Hematopoietic multipotent progenitor cell treated with erythropoietin and hydrocortisone succinate and interleukin-3 and kit ligand, for 15 days (in vitro differentiated cells): ENCODE measurements at places on chromosomes 2 and 18.
A peak's percentile ranks its signal among the peaks of the same experiment; 100 is the strongest.

DNA sequence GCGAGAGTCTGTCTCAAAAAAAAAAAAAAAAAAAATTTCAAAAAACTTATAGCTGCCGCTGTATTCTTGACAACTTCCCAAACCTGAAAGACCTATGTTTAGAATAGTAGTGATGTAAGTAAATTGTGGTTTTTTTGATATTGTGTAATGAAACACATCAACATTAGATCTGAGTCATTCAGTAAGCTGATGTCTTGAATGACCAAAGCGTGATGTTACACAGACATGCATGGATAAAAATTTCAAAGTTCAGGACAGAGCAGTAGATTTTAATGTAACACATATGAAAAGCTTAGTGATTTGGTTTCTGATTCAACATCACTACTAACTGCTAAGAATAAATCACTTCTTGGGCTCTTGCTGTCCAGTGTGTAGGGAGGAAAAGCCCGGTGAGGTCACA is 69.3 kb upstream of the MEX3C start:
- no peak for DNase-seq

- no peak for DNase-seq
Measured at GRCh38 chr2:50872543-50872942, 159.4 kb downstream of the NRXN1 start.

DNA sequence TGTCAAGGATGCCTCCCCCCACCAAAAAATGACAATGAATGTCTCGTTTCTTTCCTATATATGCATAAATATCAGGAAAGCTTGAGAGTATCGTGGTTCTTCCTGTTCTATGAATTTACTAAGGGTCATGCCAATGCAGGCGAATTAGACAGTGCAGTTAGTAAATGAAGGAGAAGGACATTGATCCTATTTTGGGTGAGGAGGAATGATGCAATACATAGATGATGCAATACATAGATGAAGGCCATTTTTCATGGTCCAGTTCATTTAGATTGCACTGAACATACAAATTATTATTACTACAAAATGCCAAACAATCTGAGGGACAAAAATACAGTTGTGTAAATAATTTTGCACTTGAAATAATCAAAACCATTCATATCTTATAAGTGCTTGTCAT is 1265.0 kb downstream of the LRP1B start:
- DNase-seq: no peak

GRCh38 chr2:241769819-241770184 is 6.8 kb upstream of the GAL3ST2 start:
- no peak for DNase-seq

- DNase-seq: no peak
Measured at GRCh38 chr2:170206805-170207407, 29.0 kb downstream of the MYO3B start.

DNA sequence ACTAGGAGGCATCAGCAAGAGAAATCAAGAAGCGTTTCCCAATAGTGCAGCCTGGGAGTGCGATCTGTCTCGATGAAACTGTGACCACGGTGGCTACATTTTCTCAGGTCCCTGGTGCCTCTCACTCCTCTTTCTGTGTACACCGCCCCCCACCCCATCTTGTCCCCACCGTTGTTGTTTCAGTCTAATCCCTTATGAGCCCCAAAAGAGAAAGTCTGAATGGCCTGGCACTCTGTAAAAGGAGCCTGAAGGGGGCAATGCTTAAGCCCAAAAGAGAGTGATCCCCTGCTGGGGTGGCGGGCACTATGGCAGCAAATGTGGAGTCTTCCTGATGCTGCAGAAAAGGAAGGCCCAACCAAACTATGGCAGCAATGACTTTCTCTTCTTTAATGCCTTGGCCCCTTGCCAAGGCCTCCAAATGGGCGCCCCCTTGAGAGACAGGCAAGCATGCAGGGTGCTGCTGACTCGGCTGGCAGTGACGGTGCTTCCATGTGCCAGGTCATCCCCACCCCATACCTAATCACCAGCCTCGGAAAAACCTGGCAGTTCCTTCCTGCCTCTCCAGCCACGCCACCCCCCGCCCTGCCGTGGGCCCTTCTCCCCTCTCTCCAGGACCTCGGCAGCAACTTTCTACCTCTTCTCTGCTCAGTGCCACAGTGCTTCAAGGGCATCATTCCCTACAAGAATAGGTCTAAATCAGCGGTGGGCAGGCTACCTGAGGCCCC is 123.0 kb downstream of the CYP26B1 start:
- DNase-seq: no peak

- DNase-seq: peak; percentile 64
Measured at GRCh38 chr2:126658319-126658904, 2.5 kb downstream of the GYPC start.

DNA sequence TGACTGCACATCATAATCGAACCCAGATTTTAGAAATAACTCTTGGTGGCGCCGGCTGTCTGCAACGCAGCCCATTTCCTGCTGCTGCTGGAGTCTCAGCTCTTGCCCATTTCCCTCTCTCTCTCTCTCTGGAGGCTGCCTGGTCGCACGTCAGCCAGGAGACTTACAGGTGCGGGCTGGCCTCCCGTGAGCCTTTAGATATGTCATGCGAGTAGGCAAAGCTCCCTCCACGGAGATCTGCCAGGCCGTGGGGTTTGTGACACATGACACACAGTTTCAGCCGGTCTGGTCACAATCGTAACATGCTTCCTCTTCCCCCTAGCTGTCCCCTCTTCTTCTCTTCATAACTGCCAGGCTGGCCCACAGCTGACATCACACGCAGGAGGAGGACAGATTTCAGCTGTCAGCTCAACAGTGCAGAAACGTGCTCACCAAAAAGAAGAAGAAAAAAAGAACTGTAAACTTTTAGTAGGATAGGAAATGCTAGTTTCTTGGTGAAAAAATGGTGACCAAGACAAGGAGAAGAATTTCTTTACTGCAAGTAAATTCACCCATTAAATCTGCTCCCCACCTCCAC is 489.3 kb downstream of the ZNF516 start:
- DNase-seq: no peak

DNA sequence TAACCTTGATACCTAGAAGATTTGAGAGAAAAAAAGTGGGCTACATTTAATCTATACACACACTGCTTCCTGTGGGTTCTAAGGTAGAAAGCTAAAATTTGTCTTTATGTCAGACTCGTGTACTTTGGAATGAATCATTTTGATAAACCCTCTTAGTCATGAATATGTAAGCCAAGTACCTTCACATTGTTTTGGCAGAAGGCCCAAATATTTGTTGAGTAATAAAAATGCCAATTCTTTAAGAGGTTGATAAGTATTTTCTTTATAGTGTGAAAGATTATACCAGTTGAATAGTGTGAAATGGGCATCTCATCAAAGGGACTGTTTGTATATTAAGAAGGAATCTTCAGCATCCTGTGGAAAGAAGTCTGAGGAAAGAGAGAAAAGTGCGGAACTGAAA is 1464.7 kb upstream of the ZEB2 start:
- DNase-seq: no peak

DNA sequence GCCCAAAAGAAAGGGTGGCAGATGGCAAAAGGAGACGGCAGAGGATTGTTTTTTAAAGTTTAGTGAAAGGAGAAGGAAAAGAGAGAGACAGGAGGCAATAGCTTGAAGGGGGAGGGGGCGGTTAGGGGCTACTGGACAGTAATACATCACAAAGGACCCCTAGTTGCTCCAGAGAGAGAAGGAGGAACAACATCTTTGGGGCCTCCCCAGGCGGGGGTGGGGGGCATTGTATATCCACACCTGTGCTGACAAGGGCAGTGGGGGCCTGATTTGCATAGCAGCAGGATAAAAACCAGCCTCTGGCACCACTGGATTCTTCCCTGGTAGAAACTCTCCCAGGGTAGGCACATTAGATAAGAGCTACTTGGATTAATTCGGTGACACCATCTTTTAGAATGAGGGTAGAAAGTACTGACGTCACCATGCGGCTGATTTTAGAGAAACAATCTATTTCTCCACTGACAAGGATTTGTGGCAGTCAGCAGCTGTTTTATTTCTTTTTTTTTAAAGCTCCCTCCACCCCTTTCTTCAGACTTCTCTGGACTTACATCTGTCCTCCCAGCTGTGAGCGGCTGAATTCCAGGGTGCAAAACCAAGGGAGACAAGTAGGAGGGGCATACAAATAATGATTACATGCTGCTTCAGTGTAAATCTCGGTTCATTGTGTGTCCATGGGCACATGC is 199.8 kb upstream of the NRP2 start:
- no peak for DNase-seq

DNA sequence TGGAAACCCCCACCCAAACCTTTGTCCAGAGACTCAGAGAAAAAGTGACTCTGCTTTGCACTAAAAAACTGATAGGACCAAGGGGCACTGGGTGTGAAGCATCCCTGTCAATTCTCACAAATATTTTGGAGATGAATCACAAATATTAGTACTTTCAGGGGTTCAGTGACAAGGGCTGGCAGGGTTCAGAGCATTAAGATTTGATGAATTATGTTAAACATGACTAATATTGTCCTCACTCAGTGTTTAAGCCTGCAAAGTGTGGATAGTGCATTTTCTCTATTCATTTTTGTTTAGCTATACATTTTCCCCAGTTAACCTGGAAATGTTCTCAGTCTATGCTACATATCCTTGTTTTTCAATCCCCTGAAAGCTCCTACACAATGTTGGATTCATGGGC is 65.3 kb upstream of the CCDC68 start:
- DNase-seq: no peak

DNA sequence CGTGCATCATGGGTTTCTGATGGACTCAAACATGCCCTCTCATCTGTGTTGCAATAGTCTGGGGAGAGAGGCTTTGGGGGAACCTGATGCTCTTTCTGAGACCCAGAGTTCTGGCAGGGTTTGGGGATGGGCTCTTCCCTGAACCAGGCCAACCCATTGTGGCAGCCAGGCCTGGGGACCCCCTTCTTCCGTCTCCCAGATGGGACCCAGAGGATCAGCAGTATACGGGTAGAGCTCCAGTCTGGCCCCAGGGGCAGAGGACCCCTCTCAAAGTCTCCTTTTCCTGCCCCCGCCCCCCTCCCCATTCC is 333.7 kb downstream of the DYSF start:
- DNase-seq: no peak

- no peak for DNase-seq
Measured at GRCh38 chr18:24103320-24104021, 35.4 kb upstream of the CABYR start.

DNA sequence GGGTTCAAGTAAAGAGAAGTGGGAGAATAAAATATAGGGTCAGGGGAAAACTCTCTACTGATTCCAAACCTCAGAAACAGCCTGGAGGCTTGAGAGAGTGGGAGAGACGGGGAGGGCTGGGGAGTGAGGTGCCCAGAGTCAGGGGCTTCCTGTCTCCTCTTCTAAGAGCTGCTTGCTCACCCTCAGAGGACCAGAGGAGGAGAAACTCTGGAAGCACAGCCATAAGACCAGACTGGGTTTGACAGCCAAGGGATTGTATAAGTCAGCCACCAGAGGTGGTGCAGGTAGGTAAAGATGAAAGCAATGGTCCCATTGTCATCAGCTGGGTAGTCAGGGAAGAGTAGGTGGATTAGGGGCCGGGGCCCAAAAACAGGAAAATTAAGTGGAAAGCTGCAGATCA is 259.4 kb downstream of the TNS1 start:
- no peak for DNase-seq

- no peak for DNase-seq
Measured at GRCh38 chr18:48838166-48838775, 112.5 kb downstream of the SMAD7 start.

DNA sequence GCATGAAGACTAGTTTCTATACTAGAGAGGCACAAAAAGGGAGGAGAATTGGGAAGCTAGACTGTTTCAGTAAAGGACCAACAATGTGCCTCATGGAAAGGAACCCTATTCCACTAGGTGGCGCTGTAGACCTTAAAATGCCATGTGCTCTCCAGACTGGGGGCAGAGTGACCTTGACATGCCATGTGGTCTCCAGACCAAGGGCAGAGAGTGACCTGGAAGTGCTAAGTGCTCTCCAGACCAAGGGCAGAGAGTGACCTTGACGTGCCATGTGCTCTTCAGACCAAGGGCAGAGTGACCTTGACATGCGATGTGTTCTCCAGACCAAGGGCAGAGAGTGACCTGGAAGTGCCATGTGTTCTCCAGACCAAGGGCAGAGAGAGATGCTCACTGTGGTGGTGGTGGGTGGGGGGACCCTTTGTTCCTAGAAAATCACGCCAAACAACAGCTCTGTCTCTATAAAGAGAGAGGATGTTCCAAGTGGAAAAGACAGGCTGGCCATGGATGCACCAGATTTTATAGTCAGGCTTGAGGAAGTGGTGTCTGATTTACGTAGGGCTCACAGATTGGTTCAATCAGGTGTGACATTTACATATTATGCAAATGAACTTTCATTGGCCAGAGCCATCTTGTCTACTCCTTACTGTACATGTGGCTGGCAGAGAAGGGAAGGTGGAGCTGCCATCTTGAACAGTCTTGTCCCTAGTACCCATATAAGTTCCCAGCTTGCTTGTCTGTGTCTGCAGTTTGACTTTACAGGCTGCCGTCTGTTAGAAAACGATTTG is 344.0 kb upstream of the DDX18 start:
- peak; percentile 34 for DNase-seq

DNA sequence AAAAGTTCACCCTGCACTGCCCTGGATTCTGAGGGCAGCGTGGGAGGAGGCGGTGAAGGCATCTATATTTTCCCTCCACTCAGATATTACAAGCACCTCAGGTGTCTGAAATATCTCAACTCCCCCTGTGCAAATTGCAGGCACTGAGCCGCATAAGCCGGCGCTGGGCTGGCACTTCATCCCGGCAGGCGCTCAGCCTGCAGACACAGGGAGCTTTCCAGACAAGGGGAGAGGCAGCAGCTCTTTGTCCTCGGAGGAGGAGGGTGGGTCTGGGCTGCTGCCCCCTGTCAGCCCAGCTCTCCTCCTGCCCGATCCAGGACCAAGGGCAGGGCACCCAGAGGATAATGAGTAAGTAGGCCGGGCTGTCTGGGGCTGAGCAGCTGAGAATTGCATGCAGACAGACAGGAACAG is 189.3 kb upstream of the MYT1L start:
- DNase-seq: no peak

- DNase-seq: no peak
Measured at GRCh38 chr2:215493376-215493775, 57.5 kb upstream of the FN1 start.

- DNase-seq: no peak
Measured at GRCh38 chr2:235055891-235056516, 104.2 kb downstream of the SH3BP4 start.

DNA sequence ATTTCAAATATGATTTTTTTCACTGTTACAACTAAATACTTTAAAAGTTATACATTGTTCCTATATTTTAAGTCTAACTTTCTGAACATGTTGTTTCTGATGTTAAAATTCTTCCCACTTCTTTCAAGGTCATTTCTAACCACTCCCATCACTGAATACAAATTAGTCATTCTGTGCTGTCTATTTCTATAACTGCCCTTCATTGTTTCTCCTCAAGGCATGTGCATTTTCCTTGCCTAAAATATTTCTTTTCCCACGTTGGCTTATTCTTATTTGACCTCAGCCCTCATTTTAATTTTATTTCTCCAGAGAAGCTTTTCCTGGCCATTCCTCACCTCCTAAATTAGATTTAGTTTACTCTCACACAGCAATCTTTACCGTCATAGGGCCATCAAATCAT is 198.9 kb upstream of the GULP1 start:
- DNase-seq: no peak
